Nephron progenitor cell (in vitro differentiated cells): ENCODE measurements at places on chromosomes 3 and 15.

DNA sequence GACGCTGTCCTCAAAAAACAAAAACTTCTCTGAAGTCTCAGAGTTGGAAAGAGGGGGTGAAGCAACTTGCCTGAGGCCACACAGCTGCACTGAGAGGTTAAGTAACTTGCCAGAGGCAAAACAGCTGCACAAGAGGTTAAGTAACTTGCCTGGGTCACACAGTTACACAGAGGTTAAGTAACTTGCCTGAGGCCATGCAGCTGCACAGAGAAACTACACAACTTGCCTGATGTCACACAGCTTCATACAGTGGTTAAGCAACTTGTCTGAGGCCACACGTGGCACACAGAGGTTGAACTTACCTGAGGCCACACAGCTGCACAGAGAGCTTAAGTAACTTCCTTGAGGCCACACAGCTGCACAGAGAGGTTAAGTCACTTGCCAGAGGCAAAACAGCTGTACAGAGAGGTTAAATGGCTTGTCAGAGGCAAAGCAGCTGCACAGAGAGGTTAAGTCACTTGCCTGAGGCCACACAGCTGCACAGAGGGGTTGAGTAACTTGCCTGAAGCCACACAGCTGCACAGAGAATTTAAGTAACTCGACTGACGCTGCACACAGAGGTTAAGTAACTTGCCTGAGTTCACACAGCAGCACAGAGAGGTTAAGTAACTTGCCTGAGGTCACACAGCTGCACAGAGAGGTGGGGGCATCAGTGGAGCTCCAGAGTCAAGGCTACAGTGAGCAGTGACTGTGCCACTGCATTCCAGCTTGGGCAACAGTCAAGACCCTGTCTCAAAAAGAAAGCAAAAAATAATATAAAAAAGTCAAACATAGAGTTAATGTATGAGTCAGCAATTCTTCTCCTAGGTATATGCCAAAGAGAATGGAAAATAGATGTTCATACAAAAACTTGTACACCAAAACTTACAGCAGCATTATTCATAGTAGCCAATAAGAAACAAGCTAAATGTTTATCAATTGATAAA, 12.0 kb upstream of the ACAD9 start:
- no peak for DNase-seq

GRCh38 chr15:92383519-92384324, 10.0 kb upstream of the ST8SIA2 start:
- peak; percentile 66 for DNase-seq

- DNase-seq = no peak
Observed at GRCh38 chr3:34844323-34844620, 795.1 kb upstream of the ARPP21 start.

DNA sequence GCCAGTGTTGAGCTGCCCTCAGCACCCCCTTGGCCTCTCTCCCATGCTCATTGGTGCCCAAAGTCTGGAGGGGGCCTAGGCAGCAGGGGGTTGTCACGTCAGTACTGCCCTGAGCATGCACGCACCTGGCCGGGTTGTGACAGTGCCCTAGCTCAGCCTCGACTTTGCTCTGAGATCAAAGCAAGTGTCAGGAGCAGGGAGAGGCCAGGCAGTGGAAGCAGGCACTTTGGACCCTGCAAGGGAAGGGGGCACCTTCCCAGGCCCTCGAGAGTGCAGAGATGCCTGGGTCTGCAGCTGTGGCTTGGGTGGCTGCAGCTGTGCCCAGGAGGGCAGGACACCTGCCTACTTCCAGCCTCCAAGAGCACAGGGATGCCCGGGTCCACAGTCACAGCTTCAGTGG, 561.3 kb downstream of the NLGN1 start:
- no peak for DNase-seq

DNA sequence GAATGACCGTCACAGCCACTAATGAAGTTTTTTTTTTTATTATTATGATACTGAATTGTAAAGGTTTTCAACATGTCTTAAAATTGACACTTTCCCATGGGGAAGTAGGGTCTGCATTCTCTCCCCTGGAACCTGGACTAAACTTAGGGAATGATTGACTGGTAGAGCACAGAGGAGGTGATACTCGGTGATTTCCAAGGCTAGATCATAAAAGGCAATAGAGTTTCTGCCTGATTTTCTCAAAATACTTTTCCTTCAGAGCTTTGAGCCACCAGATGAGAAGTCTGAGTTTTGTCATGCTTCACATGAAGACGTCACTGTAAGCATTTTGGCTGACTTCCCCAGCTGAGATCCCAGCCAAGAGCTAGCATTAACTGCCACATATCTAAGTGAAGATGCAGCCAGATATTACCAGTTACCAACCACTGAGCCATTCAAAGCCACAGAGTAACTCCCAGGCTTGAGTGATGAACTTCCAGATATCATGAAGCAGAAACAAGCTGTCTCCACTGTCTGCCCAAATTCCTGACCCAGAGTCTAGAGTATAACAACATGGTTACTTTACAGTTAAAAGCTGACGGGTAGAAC, 105.8 kb downstream of the LSAMP start:
- no peak for DNase-seq

DNA sequence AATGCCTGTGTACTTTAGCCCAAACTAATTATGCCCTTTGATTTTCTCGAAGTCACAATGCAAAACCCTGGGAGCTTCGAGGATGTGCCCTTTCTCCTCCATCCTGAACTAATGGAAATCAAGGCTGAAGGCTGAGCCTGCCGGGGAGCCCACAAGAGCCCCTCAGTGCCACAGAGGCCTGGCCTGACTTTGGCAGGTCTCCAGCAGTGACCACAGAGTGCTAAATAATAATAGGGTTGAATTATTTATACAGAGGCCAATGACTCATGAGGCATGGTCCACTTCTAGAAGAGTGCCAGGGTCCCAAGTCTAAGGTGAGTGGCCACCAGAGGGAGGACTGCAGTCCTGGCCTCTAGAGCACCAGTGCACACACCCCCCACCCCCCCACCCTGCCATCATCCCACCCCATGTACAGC, 19.1 kb upstream of the GLCE start:
- no peak for DNase-seq

GRCh38 chr3:156617145-156617544, 57.2 kb upstream of the TIPARP start:
- no peak for DNase-seq

GRCh38 chr3:46853441-46854415, 9.5 kb downstream of the MYL3 start:
- DNase-seq = no peak

GRCh38 chr3:141127344-141128125, 76.4 kb downstream of the SPSB4 start:
- DNase-seq = no peak

GRCh38 chr3:50890688-50891344, 216.1 kb downstream of the DOCK3 start:
- no peak for DNase-seq

GRCh38 chr3:163809540-163809993, 1268.7 kb downstream of the SI start:
- DNase-seq = no peak

- DNase-seq = no peak
Observed at GRCh38 chr15:38558372-38559059, 6.1 kb downstream of the RASGRP1 start.

DNA sequence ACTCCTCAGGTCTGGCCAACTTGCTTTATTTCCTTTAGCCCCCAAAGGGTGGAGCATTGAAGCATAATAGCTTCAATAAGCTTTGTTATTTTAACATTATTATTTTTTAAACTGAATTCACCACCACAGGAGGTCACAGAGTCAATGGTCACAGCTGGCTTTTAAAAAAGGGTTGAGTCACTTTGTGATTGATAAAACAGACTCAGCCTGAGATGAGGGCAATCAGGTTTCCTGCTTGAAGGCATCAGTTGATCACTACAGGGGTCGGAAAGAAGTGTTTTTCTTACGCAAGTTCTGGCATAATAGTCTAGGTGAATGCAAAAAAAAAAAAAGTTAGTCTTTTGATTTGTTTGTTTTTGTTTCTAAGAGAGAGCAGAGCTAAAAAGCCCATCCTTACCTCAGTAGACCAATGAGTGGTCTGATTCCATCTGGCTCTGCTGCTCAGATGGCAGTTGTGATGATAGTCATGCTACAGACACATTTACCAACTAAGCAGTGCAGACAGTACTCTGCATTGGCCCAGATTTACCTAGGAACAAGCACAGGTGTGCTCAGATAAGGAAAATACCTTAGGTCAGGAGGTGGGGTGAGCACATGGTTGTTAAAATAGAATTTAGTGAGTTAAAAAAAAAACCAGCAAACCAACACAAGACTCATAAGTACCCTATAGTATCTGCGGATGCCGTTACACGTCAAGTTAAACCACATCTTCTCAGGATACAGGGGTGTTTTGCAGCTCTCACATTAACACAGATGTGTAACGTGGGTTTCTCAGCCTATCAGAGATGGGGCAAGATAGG, 22.6 kb downstream of the ZNF80 start:
- no peak for DNase-seq

DNA sequence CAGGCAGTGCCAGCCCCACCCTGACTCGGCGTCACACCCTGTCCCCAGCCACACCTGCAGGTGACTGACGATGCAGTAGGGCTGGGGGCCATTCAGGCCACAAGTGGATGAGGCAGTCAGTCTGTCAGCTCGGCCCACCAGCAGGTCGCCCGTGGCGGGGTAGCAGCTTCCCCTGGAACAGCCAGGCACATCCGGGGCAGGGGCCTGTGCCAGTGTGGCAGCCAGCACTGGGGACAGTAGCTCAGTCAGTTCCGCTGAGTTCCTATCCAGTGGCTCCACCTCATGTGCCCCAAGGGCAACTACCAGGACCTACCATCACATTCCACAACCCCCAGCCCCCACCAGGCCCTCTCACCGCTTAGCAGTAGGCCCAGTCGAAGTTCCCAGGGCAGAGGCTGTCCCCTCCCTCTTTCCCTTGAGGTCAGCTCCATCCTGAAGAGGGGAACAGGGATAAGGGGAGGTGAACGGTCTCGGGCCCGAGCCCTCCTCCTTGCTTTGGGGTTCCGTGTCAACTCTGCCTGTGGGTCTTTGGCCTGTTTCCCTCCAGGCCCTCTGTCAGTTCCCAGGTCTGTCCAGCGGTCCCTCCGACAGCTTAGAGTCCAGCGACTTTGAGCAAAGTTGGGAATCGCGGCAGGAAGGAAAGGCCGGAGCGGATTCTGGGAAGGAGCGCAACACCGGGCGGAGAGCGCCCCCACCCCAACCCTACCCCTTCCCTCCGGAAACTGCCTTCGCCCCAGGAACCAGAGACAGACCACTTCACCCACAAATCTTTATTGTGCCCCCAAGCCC, at the start of gene LAMB2:
Gene LAMB2 (minus strand): TSS at position 614 of the 789 bp plus-strand sequence. CDS start 183 bp downstream, at position 431.
- peak; percentile 85 for DNase-seq

- DNase-seq = no peak
Observed at GRCh38 chr3:98824256-98824655, 61.1 kb downstream of the ST3GAL6 start.

- no peak for DNase-seq
Observed at GRCh38 chr15:71291723-71292122, 176.5 kb downstream of the THSD4 start.

GRCh38 chr15:60626669-60627068, 147.7 kb upstream of the ICE2 start:
- no peak for DNase-seq
